ENCODE measurements at places on chromosomes 2 and 18.

GRCh38 chr2:108612514-108613183, 78.4 kb downstream of the LIMS1 start:
- DNase-seq, result peak; percentile 74

GRCh38 chr2:157024129-157024528, 233.4 kb upstream of the GALNT5 start:
- DNase-seq, result no peak

DNA sequence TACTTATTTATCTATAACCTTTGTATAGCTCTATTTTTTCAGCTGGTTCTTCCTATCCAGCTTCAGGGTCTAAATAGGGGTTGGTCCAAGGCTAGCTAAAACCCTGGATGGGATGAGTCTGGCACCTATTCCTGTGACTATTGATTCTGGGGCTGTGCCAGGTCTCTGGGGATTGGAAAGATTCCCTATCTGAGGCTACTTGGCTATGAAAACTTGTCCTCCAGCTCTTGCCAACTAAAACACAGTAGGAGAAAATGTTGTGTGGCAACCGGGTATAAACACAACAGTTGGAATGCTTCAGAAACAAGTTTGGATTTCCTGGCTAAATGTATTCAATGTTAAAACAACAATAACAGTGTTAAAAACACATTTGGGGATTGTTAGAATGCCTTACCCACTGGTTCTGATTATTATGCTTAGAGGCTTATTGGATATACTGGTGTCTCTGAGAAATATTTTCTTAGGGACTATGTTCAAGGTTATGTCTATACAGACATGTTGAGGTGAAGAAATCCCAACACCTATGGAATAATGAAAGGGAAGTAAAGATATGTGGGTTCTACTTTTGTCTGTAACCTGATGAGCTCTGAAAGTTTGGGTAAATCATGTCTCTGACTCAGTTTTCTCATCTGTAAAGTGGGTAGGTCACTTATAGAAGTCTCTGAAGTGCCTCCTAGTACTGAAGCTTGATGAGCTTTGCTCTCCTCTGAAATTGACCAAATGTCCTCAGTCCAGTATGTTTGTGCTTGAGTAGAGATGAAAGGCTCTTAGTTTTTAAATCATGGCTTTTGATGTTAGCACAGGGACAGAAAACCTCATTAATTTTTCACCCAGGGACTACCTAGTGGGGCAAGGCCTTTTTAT, 460.7 kb downstream of the MTX2 start:
- DNase-seq, result no peak

- DNase-seq, result no peak
These were observed 14.5 kb downstream of the GNLY start for GRCh38 chr2:85708641-85709040.

DNA sequence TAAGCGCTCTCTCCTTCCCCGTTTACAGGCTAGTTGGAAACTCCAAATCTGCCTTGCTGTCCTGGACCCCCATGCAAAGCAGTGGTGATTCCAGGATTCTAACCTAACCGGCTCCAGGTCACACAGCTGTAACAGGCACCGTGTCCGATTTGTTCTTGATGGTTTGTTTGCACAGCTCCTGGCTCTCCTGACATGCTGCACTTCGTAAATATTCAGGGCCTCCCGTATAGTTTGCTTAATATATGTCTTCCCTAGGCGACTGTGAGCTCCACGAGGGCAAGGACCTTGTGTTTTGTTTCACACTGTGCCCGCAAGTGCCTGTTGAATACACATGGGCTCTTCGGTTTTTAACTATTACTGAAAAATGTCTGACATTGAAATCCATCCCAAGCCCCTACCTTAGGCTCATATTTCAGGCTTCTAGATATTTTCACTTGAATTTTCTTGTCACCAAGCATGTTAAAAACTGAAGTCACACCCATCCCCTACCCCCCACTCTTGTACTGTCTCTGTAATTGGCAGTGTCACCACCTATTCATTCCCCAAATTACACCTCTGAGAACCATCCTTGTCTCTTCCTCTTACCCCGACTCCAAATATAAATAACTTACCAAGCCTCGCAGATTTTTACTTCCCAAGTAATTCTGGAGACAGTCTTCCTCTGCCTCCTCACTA, 1.0 kb upstream of the PUM2 start:
- no peak for DNase-seq

DNA sequence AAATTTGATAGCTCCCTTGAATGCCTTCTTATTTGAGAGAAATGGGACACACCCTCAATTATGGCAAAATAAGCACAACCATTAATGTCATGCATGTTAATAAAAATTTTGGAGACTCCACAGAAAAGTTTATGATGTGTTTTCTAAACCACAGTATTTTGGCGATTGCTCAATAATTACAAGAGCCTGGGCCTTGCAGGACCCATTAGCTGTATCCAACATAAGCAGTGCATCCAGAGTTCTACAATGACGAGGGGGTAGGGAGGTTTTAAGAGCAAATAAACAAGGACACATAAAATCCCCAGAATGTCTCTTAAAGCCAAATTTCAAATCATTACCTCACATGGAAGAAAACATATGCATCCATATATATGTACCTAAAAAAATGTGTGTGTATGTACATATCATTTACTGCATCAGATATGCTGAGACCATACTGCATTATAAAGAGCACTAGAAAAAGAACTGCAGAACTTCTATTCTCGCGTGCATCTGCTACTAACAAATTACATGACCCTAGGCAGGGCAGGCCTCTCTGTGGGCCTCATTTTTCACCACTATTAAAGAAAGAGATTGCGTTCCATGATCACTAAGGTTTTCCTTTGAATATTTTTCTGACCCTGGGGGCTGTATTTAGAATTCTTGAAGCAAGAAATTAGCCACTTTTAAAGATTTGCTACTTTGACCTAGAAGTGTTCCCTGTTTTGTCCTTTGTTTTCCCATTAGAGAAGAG, 38.0 kb downstream of the CMPK2 start:
- DNase-seq, result no peak

GRCh38 chr18:73758446-73758845, 389.2 kb downstream of the FBXO15 start:
- no peak for DNase-seq

DNA sequence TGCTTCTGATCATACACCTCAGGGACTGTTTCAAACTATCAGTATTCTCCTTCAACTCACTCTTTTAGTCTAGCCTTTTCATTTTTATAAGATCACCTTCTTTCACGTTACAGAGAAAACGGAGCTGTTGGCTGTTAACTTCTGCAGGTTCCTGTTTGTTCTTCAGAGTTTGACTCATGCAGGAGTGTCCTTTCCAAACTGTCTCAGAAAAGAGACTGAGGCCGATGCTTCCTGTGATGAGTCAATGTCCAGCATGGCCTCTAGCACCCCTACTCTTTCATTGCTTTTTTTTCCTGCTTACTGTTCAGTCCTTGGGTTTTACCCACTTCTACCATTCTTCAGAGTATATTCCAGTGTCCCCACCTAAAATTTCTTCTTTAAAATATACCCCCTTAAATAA, 240.8 kb upstream of the RGPD4 start:
- DNase-seq, result no peak

DNA sequence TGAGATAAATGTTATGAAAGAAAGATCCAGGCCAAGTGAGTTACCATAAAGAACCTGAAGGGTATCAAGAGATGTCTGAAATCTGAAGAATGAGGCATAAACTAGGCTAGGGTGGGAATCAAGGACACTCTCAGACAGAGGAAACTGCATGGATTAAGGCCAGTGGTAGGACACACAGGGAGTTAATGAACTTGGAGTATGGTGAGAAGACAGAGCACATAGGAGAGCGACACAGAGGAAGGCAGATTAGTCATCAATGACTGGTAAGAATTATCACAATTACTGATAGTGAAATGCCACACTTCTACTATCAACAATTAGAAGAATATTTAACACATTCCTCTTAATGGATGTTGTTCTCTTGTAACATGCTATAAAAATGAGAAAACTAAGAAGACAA, 76.9 kb downstream of the TTC21B start:
- DNase-seq, result no peak

DNA sequence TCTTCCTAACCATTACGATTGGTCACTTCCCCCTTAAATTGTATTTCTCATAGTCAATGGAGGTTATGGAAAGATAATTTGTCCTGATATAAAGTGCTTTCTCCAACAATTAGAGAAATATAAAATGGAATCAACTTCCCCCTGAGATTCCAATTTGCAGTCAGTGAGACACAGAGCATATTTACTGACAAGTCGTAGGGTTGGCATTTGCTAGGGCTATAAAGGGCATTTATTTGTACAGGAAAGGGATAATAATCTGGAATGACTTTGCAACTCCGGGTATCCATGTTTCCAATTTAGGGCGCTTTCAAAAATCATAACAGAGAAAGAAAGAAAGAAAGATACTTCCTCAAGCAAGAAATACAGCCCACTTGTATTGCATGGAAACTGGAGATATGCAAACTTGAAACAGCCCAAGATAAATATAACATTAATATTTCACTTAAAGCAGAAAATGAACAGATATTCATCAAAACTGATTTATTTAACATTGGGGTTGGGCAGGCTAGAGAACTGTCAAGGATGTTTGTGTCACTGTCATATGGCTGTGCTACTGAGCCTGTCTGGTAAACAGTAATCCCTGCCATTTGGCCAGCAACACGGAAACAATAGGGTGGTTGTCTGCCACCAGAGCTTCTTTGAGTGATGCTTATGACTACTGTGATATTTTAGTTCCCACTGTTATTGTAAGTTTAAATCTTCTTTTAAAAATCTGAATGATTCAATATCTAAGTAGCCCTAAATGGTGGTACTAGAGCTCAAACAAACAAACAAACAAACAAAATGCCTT, 621.8 kb downstream of the LRP1B start:
- no peak for DNase-seq

GRCh38 chr2:69989009-69989408, 27.6 kb upstream of the ASPRV1 start:
- no peak for DNase-seq

- DNase-seq, result no peak
These were observed at the start of gene LGALSL for GRCh38 chr2:64453770-64454385. Gene LGALSL, plus strand, starts transcription at chr2:64454162. Its CDS starts 384 bp downstream, at chr2:64454546.

- DNase-seq, result no peak
These were observed 28.4 kb downstream of the TGIF1 start for GRCh38 chr18:3478262-3478978.

DNA sequence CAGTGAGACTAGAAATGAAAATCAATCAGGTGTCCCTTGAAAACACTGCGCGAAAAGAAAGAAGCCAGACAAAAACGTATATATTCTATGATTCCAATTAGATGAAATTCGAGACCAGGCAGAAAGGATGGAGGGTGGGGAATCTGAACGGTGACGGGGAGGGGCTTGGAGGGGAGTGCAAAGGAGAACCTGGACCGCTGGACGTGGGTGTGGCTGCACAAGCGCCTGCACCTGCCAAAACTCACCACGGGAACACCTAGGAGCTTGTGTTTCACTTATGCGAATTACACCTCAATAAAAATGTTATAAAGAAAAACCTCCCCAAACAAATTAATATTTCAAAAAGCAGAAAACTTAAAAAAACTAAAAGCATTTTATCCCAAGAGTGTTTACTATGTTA, 21.9 kb downstream of the THAP4 start:
- no peak for DNase-seq

DNA sequence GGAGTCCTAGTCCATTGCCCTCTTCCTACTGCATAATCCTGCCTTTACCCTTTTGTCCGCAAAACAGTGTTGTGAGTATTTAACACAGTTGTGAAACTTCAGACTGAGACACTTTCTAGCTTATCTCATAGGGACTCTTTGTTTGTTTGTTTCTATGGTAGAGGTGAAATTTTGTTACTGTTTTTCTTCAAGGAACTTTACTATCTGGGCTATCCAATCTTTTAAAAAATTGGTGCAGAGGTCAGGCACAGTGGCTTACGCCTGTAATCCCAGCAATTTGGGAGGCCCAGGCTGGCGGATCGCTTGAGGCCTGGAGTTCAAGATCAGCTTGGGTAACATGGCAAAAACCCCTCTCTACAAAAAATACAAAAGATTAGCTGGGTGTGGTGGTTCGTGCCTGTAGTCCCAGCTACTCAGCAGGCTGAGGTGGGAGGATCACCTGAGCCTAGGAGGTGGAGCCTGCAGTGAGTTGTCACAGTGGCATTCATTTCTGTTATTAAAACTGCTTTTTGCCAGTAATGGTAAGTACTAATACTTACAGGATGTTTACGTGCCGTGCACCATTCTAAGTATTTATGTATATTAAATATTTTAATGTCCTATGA, 18.8 kb downstream of the GMCL1 start:
- DNase-seq, result no peak

GRCh38 chr2:99509387-99509786, 19.6 kb upstream of the REV1 start:
- no peak for DNase-seq

- DNase-seq, result no peak
These were observed 98.4 kb downstream of the NDUFA10 start for GRCh38 chr2:239926587-239927232.

- DNase-seq, result no peak
These were observed 387.9 kb upstream of the POU3F3 start for GRCh38 chr2:104465981-104466380.

DNA sequence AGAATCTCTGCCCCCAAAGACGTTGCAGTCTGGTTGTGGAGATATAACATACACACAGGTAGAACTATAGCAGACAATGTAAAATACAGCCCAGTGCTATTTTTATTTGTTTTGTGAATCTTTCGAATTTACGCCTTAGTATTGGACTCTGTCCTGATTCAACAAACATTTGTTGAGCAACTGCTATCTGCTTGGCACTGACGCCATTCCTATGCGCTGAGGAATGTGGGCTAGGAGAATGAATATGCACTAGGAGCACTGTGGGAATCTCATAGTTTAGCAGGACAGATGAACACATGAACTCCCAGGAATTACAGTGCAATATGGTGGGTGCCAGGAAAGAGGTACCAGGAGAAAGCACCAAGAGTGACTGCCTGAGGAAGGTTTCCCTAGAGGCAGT, 181.7 kb upstream of the SIX3 start:
- no peak for DNase-seq

DNA sequence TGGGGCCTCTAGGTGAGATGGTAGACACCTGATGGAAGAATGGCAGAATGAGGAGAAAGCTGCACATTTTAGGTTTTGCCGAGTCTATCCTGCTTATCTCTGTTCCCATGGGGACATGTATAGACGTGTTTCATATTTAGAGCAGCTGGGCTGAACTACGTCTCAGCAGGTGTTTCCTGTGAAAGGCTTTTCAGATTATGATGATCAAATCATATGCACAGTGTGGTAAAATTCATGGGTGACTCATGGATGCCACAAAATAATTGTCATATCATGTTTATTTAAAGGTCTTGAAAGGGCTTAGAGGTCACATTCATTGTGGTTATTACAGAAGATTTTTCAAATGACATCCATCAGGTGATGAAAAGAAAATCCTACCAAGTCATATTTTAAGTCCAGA, 90.5 kb downstream of the ICOS start:
- DNase-seq, result peak; percentile 65

- no peak for DNase-seq
These were observed 960.2 kb downstream of the CNTNAP5 start for GRCh38 chr2:124985270-124985669.

GRCh38 chr2:69162057-69162456, 149.1 kb downstream of the ANTXR1 start:
- no peak for DNase-seq

DNA sequence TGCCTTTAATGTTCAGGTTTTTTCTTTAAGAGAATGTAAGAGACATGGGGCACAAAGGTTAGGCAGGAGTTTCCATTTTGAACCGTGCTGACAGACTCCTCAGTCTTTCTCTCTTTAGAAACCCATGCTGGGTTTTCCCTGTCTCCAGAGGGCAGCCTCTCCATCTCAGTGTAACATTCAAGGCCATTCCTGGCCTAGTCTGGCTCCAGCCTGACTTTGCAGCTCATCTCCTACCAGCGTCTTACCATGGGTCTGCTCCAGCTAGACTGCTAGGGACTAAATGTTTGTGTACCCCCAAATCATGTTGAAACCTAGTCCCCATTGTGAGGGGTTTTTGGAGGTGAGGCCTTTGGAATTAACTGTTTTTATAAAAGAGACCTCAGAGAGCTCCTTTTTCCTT, 9.8 kb upstream of the CLIP4 start:
- DNase-seq, result no peak
